ENCODE measurements at places on chromosomes 16 and 17.

DNA sequence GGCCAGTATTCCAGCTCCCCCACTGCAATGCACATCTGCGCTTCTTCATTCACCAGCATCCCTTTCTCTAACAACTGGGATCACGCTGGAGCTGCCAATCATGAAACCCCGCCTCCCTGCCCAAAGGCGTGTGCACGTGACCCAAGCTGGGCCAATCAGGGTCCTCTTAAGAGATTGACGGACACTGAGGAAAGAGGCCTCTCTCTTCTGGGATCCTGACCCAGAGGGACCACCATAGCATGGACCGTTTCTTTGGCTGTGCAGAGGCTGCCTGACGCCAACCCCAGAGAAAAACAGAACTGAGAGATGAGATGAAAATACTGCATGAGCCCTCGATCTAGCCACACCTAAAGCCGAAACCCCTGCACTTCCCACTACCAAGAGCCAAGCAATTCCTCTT, 32.0 kb downstream of the COTL1 start:
- DNase-seq = no peak

GRCh38 chr16:52171481-52171880, 375.5 kb downstream of the TOX3 start:
- no peak for DNase-seq

DNA sequence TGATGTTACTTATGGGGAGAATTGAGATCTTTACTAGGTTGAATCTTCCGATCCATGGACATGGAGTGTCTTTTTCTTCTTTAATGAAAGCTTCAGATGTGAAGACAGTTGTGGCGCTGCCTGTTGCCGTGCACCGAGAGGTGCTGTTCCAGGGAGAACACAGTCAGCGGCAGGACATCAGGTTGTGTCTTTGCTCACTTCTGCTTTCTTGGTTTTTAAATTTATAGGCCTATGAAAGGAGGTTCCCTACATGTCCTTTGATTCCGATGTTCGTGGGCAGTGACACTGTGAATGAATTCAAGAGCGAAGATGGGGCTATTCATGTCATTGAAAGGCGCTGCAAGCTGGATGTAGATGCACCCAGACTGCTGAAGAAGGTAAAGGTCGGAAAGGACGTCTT, 49.8 kb downstream of the SEC14L1 start:
- no peak for DNase-seq

- no peak for DNase-seq
These were observed 9.3 kb upstream of the SLC16A5 start for GRCh38 chr17:75078284-75079022.

DNA sequence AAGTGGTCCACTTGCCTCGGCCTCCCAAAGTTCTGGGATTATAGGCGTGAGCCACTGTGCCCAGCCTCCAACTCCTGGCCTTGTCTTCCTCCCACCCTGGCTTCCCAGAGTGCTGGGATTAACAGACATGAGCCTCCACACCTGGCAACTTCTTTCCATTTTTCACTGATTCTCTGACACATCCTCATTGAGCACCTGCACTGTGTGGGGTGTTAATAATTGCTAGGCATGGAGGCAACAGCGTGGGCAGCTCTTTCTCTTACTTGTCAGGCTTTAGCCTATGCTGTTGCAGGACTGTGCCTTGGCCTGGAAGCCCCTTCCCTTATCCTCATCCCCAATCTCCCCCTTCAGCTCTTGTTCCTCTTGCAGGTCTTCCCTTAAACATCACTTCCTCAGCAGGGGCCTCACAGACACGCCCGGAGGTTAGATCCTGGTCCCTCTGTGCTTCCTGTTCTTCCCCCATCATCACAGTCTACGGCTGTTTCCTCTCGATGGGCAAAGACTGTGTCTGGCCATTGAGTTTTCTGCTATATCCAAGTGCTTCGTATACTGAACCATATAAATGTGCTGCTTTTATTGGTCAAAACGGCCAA, 7.9 kb downstream of the QPRT start:
- DNase-seq = no peak

- DNase-seq = no peak
These were observed 482.8 kb downstream of the SOX9 start for GRCh38 chr17:72603420-72604242.

DNA sequence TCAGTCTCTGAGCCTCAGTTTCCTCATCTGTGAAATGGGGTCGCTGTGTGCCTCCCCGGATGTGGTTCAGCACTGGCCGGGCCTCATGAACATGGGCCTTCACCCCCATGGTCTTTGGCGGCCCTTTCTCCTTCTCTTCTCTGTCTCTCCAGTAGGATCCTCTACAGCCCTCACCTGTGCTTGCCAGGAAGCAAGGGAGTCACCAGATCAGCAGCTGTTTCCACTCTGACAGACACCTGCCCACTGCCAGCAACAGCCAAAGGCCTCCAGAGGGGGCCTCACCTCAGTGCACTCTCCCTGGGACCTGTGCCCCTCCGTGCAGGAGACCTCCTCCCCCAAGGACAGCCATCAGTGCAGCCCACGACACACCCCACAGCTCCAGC, 89.4 kb downstream of the C16orf78 start:
- DNase-seq = peak; percentile 25

GRCh38 chr17:14057591-14057990, 11.7 kb upstream of the COX10 start:
- DNase-seq = no peak

- no peak for DNase-seq
These were observed 314.3 kb downstream of the C16orf95 start for GRCh38 chr16:87002717-87003413.

DNA sequence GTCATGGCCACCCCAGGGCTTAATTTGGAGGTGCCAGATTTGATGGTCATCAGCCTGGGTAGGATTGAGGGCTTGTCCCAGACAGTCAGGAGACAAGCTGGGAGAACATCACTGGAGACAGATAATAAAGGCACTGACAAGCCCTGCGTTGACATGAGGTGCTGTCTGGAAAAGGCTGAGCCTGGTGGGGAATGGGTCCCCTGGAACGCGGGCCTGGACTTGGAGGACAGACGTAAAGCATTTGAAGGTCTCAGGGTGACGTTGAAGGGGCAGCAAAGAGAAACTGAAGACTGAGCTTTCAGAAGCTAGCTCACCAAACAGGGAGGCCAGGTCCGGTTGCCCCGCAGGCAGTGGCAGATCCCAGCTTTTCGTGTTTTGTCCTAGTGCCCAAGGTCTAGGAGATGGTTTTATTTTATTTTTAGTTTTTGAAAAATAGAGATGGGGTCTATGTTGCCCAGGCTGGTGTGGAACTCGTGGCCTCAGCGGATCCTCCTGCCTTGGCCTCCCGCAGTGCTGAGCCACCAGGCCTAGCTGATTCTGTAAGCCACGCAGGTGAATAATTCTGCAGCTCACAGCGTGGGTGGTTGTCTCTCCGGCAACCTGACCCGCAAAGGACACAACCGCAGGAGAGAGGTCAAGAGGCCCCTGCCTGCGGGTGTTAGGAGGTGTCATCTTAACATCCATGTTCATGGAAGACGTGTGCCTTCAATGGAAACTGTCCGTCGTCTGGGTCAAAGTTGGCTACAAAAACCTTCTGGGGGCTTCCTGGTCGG, 37.6 kb downstream of the METRNL start:
- DNase-seq = no peak

DNA sequence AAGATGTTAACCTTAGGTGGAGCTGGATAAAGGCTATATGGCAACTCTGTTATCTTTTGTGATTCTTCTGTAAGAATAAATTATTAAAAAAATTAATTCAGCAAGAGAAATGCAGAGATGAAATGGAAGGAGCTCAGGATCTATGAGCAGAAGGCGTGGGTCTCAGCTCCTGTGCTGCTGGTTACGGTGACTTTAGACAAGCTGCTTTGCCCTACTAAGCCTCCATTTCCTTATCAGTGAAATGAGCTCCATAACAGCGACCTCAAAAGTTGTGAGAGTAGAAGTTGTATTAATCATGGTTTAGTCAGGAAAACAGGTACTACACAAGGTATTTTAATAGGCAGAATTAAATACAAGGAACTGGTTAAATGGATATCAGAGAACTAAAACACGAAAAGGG, 48.2 kb upstream of the FOXJ1 start:
- DNase-seq = no peak

- DNase-seq = peak; percentile 70
These were observed 48.5 kb downstream of the RAI1 start for GRCh38 chr17:17729620-17730249.

GRCh38 chr17:81000631-81001357, 9.2 kb downstream of the CHMP6 start:
- no peak for DNase-seq

DNA sequence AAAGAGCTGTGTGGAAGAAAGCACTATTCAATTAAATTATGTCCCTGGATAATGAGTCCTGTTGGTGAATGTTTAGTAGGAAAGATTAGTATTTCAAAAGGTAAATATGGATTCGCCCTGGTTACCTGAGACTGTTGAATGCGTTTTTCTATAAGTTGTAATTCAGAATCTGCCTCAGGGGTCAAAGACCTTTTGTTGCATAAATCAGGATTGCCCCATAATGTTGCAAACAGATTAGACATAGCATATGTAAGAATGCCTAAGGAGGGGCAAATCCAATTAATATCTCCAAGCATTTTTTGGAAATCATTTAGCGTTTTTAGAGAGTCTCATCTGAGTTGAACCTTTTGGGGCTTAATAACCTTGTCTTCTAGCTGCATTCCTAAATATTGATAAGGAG, 70.1 kb upstream of the ARL4D start:
- DNase-seq = no peak

- no peak for DNase-seq
These were observed 154.5 kb downstream of the LAT start for GRCh38 chr16:29139261-29139802.

DNA sequence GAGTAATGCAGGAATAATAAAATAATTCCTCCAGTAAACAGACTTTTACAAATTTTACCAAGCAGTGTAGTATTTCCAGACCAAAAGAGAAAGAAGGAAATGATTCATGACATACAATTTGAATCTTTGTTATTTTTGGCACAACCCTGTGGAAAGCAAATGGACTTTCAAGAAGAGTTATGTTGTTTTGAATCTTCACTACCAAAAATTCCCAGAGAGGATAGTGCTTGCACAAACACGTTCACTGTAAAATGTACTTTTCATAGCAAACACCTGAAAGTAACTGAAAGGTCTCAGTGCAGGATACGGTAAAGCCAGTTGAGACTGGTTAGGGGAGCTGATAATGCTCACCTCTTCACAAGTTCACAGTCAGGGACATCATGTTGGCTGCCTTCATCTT, 107.1 kb downstream of the USP22 start:
- no peak for DNase-seq

DNA sequence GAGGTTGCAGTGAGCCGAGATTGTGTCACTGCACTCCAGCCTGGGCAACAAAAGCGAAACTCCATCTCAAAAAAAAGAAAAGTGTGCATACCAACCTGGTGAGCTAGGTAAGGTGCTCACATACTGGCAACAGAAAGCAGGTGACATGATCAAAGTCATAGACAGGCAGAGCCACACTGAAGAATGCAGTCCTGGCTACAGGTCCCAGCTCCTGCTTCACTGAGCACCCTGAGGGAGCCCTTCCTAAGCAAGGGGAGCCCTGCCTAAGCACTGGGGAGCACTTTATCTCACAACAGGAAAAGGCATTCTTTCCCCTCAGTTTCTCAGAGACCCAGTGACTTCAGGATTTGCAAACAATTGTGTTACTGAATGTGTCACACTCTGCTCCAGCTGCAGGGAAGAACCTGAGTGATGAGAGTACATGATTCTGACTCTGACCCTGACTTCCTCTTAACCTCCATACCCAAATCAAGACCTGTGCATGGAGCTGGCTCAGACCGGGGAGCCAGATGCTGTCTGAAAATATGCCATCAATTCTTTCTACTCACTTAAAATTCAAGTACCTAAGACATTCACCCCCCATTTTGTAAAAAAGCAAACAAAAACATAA, 40.5 kb downstream of the ANKRD11 start:
- DNase-seq = no peak

GRCh38 chr17:6894206-6894528, 62.6 kb upstream of the TEKT1 start:
- DNase-seq = peak; percentile 68

DNA sequence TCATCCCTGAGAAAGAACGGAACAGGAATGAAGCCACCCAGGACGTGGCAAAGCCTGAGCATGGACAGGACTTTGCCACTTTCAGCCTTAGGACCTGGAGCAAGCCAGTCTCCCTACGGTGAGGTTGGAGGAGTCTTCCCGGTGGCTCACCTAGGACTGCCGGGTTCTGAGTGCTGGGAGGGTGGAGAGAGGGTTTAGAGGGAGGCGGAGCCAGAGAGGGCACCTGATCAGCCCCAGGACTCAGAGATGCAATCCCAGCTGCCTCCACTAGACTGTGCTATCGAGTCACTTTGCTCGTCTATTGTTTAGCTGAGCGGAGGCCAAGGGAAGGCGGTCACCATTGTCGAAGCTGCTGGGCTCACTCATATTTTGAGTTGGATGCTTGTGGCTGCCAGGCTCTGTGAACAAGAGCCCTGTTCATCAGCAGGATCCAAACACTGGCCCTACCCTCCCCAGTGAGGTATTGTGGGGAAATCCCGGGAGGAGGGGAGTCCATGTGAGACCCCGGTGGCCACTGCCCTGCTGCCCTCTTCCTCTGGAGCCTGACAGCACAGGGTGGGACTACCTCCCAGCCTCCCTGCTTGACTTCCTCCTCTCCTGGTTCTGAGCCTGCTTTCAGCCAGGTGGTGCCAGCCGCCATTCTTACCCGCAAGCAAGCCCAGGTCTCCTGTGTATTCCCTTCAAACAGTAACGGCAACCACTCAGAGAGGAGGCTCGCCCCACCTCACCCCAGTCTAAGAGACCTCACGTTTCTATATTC, 7.0 kb downstream of the KRT14 start:
- DNase-seq = peak; percentile 91

DNA sequence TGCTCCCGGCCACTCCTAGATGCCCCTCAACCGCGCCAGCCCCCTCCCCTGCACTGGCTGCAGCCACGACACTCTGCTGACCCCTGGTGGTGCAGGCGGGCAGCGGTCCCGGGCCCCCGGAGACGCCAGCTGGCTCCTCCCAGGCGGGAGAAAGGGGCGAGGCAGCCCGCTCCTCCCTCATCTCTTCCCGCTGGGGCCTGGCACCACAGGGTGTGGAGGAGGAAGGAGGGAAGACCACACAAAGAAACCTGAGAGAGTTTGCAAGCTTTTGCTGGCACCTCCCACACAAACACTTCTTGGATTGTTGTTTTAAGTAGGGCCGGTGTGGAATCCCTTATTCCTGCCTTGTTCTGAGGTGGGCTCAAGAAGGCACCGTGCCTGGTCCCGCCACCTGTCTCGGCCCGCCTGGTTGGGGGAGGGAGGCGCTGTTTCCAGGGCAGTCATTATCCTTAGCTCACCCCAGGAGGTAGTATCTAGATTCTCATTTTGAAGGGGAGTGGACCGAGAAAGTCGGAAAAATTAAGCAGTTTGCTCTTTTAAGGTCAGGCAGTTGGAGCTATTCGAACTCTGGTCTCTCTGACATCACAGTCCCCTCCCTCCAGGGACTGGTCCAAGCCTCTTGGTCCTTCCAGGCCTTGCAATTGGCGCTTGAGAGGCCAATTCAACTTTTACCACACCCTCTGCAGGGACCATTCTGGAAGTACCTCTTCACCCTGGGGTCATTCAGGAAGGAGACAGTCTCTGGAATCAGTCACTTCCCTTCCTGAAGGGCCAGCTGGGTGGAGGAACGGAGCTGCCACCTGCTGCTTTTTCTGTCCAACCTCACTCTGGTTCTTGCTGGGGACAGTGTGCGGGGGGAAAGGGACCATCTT, 959 bp upstream of the ANKRD13B start:
- DNase-seq = peak; percentile 93
